ENCODE measurements at places on chromosomes 4 and X.
A peak's percentile ranks its signal among the peaks of the same experiment; 100 is the strongest.

DNA sequence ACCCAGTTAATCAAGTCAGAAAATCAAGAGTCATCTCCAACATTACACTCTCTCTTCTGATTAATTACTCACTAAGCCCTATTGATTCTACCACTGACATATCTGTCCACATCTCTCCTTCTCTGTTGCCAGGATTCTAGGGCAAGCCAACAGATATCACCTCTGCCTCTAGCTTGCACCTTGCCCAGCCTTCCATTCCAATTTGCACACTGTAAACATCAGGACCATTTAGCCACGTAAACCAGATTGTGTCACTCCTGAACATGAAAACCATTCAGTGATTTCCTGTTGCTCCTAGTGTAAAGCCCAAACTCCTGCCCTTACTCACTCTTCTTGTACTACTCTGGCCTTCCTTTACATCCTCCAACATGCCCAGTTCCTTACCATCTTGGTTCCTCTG lies 68.0 kb upstream of the PLS3 start:
- no peak overlapping the region for H3K4me3 ChIP-seq
- no peaks in the 10 kb centered on the region for H3K36me3 ChIP-seq
- H3K27ac ChIP-seq, result no peak overlapping the region
- no peaks in the 10 kb centered on the region for H3K27me3 ChIP-seq
- no peak for DNase-seq

- H3K36me3 ChIP-seq, result no peaks in the 10 kb centered on the region
- H3K4me3 ChIP-seq, result no peak overlapping the region
- H3K4me1 ChIP-seq, result no peaks in the 10 kb centered on the region
- H3K27me3 ChIP-seq, result no peaks in the 10 kb centered on the region
Measured at GRCh38 chr4:37051111-37051510, 193.4 kb upstream of the NWD2 start.

- H3K27ac ChIP-seq, result peak overlapping the region; percentile 73
- H3K4me1 ChIP-seq, result peaks cover 11% of the 10 kb centered on the region
- H3K36me3 ChIP-seq, result no peaks in the 10 kb centered on the region
- H3K4me3 ChIP-seq, result no peak overlapping the region
- peak; percentile 75 for DNase-seq
- H3K27me3 ChIP-seq, result no peaks in the 10 kb centered on the region
Measured at GRCh38 chrX:141468940-141469339, 115.6 kb downstream of the SPANXA1 start.

GRCh38 chr4:147731580-147732517 lies at the start of gene ARHGAP10:
TSS of gene ARHGAP10 (plus strand) at chr4:147732088. CDS start at chr4:147732302, 214 bp downstream.
- H3K36me3 ChIP-seq, result no peaks in the 10 kb centered on the region
- peaks cover 40% of the 10 kb centered on the region for H3K4me1 ChIP-seq
- no peaks in the 10 kb centered on the region for H3K27me3 ChIP-seq

DNA sequence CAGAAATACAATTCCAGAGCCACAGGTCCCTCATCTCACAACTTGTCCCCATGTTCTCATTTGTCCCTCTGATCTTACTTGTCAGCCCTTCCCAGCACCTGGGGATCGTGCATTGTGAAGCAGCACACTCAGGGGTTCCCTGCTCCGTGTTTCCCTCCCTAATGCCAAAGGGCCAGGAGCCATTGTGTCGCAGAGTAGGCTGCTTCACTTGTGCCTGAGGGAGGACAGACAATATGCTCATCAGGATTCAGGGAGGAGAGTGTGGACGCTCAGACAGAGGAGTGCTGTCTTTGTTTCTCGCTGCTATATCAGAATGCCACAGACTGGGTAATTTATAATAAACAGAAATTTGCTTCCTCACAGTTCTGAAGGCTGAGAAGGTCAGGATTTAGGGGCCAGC lies 315.3 kb downstream of the TRIML1 start:
- H3K36me3 ChIP-seq, result no peaks in the 10 kb centered on the region
- no peak overlapping the region for H3K27ac ChIP-seq
- no peak for DNase-seq
- no peaks in the 10 kb centered on the region for H3K27me3 ChIP-seq

GRCh38 chrX:75547783-75548182 lies 24.9 kb upstream of the ZDHHC15 start:
- no peak for DNase-seq
- H3K27me3 ChIP-seq, result no peaks in the 10 kb centered on the region

Data from astrocyte (in vitro differentiated cells and primary cell).